ENCODE measurements at places on chromosomes 12 and 14. TPM values are rescaled to one million over a fixed set of nuclear protein-coding genes. Genes with fewer than 3 reads are reported as not detected.

DPPA3 gene
- not detected for total RNA-seq

MYO1H gene
- not detected for total RNA-seq

CCNB1IP1 gene
- total RNA-seq, result 31.1 TPM

RGS6 gene
- total RNA-seq, result 8.1 TPM

IAPP gene
- not detected for total RNA-seq

GLIPR1L1 gene
- not detected for total RNA-seq

GPRC5D gene
- not detected for total RNA-seq

COQ5 gene
- 18.8 TPM for total RNA-seq

LAG3 gene
- 29.4 TPM for total RNA-seq

AKAP5 gene
- 2.1 TPM for total RNA-seq

FBLN5 gene
- total RNA-seq, result 281 TPM

SERPINA9 gene
- not detected for total RNA-seq

OVCH1 gene
- 5.7 TPM for total RNA-seq

IFNG-AS1 gene
- total RNA-seq, result 5.6 TPM

FAM234B gene
- total RNA-seq, result 7.2 TPM

GSC gene
- not detected for total RNA-seq

KRT77 gene
- not detected for total RNA-seq

CLEC4D gene
- 18.5 TPM for total RNA-seq

GLTP gene
- total RNA-seq, result 35.0 TPM

TAS2R43 gene
- total RNA-seq, result 2.5 TPM

RPGRIP1 gene
- 0.65 TPM for total RNA-seq

TCL1A gene
- 67.1 TPM for total RNA-seq

GPR137C gene
- 2.1 TPM for total RNA-seq

RPL10L gene
- total RNA-seq, result not detected

FAR2 gene
- total RNA-seq, result 27.9 TPM

ADAM21 gene
- total RNA-seq, result 0.16 TPM

SYNE2 gene
- total RNA-seq, result 154 TPM

CLEC1A gene
- 7.2 TPM for total RNA-seq

FSCB gene
- total RNA-seq, result 0.21 TPM

APOF gene
- total RNA-seq, result not detected
